AG10803 (cell line): ENCODE measurements at places on chromosomes 1 and 21.

DNA sequence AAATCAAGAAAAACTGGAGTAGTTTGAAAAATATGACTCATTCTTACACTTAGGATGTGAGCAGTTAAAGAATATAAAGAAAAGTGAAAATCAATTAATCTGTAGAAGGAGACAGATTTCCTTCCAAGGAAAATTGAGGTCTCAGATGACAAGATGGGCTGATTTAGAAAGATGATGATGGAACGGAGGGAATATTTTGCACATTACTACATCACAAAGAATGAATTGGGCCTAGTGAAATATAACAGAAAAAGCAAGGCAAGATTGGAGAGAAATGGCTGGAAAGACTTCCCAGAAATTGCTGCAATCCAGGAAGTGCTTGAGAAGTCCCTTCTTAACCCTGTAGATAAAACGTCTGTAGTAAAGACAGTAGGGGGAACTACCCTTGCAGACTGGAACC lies 169.1 kb upstream of the SYT6 start:
- DNase-seq, result peak; percentile 10

GRCh38 chr1:42747125-42747524 lies 7.1 kb upstream of the CLDN19 start:
- no peak for DNase-seq

DNA sequence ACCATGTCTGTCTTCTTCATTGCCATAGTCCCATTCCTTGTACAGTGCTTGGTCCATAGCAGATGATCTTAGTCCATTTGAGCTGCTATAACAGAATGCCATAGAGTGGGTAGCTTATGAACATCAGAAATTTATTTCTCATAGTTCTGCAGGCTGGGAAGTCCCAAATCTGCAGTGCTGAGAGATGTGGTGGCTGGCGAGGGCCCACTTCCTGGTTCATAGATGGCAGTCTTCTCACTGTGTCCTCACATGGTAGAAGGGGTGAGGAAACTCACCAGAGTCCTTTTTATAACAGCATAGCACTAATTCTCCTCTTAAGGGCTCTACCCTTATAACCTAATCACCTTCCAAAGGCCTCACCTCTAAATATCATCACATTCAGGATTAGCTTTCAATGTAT lies 23.1 kb upstream of the RAP1A start:
- DNase-seq, result no peak

DNA sequence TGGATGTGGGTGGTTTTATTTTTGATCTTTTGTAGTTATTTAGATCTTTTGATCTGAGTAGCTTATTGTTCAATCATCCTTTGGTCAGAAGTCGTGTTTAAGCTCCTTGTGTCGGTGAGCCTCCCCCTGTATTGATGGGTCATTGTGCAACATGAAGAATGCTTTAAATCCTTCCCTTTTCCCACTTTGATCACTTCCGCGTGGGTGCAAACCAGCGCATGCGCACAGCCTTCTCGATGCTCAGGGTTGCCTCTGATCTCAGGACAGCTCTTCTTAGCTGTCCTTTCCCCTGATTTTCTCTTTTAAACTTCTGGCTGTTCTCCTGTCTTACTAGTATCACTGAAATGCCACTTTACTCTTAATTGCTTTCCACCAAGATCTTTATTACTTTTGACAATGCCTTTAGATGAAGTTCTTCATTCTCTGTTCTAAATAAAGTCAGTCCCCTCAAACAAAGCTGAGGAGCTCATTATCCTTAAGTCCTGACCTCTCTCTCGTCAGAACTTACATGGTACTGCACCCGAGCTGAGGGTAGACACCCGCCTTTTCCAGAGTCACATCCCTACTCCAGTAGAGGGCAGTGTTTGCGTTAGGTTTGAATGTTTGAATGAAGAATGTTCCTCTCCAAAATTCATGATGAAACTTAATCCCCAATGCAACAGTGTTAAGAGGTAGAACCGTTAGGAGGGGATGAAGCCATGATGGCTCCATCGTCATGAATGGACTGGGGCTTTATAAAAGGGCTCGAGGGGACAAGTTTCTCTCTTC lies 547.9 kb upstream of the TMPRSS15 start:
- DNase-seq, result no peak
